ENCODE measurements at places on chromosomes 12 and 14.

GRCh38 chr12:124024263-124024678, 51.3 kb downstream of the ZNF664 start:
- no peak for DNase-seq

DNA sequence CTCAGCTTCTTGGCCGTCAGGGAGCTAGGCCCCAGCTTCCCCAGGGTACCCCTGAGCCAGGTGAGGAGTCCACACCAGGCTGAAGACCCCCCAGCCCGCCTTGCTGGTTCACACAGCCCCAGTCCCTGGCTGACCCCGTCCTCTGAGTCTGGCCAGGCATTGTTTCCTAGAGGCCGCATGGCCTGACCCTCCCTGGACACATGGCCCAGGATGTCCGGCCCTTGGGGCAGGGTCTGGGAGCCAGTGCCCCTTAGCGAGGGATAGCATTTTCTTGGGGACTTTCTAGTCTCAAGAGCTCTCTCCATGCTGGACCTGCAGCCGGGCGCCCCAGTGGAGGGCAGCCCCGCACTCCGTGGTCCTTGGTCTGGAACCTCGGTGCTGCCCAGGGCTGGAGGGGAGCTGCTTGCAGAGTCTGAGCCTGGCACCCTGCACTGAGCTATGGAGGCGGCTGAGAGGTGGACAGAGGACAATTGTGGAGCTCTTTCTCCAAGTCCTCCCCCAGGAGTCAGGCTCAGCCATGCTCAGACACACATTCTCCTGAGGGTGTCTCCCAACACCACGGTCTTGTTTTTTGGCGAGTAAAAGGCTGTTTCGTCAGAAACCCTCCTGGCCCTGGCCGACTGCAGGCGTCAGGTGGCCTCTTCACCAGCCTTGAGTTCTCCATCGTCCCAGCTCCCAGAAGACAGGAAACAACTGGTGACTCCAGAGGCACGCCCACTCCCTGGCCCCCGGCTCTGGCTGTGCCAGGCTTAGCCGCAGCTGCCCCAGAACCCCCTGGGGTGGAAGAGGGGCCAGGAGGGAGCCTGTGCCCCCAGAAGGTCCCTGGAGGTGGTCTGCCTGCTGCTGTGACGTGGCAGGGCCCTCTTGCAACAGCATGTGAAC, 17.6 kb upstream of the CRIP2 start:
- DNase-seq: no peak

DNA sequence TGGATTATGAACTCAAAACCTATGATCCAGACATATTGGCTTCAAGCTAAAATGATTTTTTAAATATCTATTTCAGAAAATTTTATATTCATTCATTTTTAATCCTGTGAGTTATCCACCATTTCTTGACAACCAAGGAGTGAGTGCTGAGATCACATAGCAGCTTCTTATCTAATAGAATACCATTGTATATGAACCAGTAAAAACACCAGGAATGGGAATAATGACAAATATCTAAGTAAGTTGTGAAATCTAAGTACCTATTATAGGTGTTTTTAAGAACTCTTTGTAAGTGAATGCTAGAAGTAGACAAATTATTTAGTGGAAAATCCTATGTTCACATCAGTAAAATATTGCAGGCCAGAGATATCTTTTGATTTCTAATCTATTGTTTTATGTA, 8.2 kb downstream of the LUM start:
- DNase-seq: no peak

GRCh38 chr12:122523280-122523679, 3.5 kb downstream of the RSRC2 start:
- no peak for DNase-seq

GRCh38 chr14:101853455-101854018, 92.0 kb downstream of the PPP2R5C start:
- no peak for DNase-seq

DNA sequence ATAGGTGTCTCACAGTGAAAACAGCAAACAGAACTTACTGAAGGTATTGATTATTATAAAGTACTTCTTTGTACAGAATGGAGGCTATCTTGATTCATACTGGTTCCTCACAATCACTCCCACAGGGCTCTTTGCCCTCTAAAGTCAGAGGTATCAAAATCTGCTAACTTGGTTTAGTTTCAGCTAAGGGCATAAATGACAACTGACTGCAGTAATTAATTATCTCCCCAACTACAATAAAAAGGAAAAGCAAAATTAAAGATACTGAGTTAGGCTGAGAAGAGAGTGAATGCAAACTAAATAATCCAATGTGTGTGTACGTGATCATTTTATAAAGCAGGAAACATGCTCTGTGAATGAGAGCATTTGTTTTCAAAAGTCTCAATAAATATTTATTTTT, 338.7 kb downstream of the ACSS3 start:
- no peak for DNase-seq

DNA sequence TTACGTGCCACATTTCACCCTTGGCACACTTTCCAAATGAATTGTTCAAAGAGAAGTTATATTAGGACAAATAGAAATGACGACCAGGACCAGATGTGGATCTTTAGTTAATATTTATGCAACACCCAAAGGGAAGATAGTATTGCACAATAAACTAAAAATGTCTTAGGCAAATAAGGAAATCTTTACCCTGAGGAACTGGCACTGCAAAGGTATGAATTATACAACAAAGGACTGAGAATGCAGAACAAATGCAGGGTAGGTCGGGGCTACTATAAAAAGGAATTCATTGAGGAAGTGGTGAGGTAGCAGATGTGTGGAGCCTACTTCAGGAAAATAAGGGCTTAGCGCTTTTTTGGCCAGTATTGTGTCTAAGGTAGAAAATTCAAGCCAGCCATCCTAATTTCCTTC, 3.9 kb upstream of the TMTC2 start:
- no peak for DNase-seq

GRCh38 chr12:113961921-113962710, 4.0 kb downstream of the RBM19 start:
- DNase-seq: no peak

GRCh38 chr12:15322164-15323061, at the start of gene PTPRO:
PTPRO (plus strand) TSS chr12:15322508.
- no peak for DNase-seq

GRCh38 chr12:103462675-103463074, 33.1 kb downstream of the C12orf42 start:
- no peak for DNase-seq

DNA sequence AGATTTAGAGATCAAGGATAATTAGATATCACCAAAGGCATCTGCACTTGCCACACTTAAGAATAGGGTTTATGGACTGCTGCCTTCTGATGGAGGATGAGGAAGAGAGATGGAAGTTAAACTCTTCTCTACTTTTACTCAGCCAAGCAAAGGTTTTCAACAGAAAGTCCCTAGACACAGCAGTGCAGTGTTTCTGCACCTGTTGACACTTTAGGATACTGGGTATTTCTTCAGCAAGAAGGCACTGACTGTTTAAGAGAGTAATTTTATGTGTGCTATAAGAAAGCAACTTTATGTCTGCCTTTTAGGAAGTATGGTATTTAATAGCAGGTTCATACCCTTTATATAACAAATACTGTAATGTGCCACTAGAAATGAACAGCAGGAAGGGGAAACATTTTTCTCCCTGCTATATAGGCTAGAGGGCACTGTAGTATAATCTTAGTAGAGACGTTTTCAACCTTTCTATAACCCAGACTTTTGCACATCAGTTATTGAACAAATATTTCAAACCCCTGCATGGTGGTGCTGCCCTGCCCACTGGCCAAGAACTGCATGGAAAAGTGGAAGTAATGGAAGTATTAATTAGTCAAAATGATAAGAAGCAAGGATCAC, 225.0 kb upstream of the GRIP1 start:
- no peak for DNase-seq

- no peak for DNase-seq
Measured at GRCh38 chr12:66210840-66211239, 21.8 kb downstream of the IRAK3 start.

GRCh38 chr12:45623940-45624339, 105.6 kb upstream of the ARID2 start:
- DNase-seq: no peak

DNA sequence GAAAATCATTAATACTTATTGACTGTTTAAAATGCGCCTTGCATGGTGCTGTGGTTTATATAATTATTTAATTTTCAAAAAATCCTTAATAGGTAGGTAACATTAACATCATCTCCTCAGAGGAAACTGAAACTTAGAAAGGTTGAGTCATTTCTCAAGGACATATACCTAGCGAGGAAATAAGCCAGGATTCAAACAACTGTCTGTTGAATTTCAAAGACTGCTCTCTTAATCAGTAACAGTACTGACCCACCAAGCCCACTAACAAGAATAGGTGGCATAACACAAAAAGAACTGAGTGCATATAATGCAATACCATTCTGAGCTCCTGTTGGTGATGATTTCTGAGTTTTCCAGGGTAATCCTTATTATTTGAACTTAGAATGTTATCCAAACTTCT, 174.3 kb downstream of the SOX5 start:
- DNase-seq: no peak

DNA sequence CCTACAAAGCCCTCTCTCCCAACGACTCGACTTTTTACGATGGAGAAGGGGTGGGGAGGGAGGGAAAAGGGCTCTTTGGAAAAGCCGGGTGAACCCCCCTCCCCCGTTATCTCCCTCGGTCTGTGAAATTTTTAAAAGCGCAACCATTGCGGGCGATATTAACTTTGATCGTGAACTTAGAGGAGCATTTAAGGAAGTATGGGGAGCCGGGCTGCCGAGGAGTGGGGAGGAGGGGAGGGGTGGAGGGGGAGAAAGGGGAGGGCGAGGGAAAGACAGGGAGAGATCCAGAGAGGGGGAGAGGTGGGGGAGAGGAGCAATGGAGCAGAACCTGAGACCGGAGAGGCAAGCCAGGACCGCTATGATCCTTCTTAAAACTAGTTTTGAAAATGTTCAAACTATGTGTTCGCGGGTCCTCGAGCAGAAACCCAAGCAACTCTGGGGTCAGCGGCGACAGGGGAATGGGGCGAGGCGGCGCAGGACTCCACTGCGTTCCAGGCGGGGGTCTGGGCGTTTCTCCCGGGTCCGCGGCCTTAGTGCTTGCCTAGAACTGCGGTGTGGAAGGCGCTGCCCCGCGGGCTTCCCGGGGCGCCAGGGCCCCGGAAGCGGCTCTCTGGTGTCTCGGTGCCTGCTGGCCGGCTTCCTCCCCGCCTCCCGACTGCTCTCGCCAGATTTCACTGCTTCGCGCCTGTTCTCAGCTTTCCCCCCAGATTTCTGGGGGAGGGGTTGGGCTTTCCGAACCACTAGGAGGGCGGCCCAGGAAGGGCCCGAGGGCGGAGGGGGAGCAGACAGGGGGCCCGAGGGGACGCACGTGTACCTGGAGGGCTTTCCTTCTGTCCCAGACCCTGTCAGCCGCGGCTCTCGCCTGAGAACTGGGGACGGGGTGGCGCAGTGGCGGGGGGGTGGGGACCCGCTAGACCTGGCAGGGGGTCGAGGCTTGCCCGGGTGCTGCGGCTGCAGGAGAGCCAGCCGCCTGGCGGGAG, at the start of gene HOTAIR:
Gene HOTAIR, minus strand, starts transcription at position 871 of the 980 bp plus-strand sequence.
- no peak for DNase-seq

DNA sequence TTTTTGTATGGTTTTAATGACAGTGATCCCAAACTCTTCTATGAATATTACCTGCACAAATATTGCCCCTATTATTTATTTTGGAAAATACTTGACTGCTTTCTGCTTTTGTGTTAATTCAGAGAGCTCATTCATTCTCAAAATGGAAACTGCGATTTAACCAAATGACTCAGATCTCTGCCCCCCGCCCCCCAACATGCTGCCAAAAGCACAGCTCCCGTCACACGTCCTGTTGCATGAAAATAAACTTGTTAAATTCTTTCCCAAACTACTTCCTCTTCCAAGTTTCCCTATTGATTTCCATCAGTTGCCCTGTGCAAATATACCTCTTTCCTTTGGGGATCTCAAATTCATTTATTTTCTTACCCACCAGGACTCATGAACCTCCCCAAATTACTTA, 18.0 kb upstream of the NRDE2 start:
- DNase-seq: no peak

- DNase-seq: no peak
Measured at GRCh38 chr14:79639613-79640012, 571.7 kb downstream of the DIO2 start.

- DNase-seq: no peak
Measured at GRCh38 chr12:1083889-1084262, 92.9 kb downstream of the ERC1 start.

DNA sequence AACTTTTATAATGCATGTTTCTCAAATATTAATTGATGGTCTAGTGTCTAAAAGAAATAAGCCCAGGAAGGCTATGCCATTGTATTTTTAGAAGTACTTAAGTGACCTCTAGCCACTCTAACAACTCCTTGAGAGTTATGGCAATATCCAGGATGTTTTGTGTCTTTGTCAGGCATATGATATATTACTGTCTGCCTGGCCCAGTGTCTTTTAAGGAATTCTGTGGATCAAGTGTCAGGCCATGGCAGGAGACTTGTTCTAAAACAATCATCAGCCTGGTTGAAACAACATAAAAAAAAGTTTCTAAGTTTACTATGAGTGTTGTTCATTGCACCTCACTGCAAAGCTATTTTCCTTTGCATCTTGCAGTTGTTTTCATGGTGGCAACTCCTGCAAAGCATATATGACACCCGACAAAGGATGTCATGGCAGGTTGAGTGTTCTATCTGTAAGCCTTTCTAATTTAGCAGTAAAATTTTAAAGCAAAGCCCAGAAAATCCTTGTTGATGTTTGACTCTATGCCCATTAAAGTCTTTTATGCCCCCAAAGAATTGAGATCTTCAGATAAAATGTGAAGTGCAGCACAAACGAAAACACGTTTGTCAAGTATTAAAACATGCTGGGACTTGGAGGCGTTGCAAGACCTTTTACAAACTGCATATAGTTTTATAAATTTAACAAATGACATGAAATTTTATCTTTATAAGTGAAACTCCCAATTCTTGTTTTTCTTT, 89.5 kb upstream of the SLC38A2 start:
- no peak for DNase-seq

- no peak for DNase-seq
Measured at GRCh38 chr12:30826276-30826675, 71.5 kb upstream of the CAPRIN2 start.

DNA sequence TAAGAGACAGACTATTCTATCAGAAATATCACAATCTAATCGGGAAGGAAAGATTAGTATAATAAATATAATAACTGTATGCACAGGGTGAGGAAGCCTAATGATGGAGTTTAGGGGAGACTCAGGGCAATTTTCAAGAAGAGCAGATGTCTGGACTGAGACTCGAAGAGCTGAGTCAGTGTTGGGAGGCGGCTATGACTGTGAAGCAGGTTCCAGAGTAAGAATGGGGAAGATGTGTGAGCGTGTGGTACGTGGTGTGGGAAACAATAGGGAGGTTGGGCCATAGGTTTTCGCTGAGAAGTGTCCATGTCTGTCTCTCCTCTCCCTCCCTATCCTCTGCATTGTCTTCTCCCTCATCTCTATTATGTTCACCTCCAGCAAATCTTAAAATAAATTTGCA, 85.6 kb downstream of the LMO3 start:
- no peak for DNase-seq
